ENCODE measurements at places on chromosomes 7 and 10.

GRCh38 chr7:4738711-4739527 is 36.5 kb upstream of the AP5Z1 start:
- DNase-seq = no peak

- DNase-seq = no peak
Measured at GRCh38 chr7:103031781-103032180, 42.8 kb downstream of the FBXL13 start.

- no peak for DNase-seq
Measured at GRCh38 chr10:100983868-100984671, 3.2 kb downstream of the MRPL43 start.

DNA sequence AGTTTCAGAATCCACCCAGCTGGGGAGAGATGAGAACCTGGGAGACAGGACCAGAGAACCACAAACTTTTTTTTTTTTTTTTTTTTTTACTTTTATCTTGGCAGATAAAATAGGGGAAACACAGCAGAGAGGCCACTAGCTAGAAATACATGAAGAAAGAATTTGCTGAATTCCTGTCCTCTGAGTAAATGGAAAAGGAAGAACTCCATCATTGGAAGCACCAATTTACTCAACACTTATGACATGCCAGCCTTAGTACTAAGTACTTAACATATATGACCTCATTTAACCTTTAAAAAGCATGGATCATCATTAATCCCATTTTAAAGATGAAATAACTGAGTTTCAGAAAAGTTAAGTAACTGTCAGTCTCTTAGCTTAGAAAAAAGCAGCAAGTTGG is 343.0 kb upstream of the NPSR1 start:
- no peak for DNase-seq

DNA sequence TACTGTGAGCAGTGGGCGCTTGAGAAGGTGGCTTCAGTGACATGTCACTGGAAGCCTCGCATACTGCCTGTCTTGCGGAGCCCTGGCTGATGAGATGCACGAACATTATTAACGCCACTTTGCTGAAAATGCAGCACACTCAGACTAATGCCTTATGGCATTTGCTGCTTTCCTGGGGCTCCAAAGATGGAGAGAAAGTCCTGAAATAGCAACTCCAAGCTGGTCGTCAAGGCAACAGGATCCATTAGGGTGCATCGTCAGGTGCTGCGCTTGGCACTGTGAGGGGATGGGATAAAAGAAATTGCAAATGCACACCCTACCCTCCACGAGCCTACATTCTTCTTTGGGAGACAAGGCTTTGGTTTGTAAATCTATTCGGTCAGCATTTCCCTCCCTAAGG is 592.5 kb downstream of the TYW1 start:
- DNase-seq = no peak

GRCh38 chr7:121019018-121019417 is 30.5 kb downstream of the CPED1 start:
- no peak for DNase-seq

DNA sequence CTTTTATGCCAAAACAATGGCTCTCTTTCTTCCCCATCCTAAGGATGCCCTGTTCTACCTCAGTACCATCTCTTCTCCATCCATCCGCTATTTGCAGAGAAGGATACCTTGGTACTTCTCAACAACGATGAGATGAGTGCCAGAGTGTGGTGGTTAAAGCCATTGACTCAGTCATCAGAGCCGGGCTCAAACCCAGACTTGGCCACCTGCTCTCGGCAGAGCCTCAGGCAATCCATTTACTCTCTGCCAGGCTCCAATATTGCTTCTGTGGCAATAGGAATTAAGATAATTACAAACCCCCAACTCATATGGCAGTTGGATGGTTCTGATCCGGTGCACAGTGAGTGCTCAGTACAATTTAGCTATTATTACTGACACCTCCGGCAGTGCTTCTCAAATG is 121.3 kb downstream of the PRLHR start:
- no peak for DNase-seq

GRCh38 chr10:126570621-126571602 is 99.6 kb downstream of the C10orf90 start:
- DNase-seq = no peak

DNA sequence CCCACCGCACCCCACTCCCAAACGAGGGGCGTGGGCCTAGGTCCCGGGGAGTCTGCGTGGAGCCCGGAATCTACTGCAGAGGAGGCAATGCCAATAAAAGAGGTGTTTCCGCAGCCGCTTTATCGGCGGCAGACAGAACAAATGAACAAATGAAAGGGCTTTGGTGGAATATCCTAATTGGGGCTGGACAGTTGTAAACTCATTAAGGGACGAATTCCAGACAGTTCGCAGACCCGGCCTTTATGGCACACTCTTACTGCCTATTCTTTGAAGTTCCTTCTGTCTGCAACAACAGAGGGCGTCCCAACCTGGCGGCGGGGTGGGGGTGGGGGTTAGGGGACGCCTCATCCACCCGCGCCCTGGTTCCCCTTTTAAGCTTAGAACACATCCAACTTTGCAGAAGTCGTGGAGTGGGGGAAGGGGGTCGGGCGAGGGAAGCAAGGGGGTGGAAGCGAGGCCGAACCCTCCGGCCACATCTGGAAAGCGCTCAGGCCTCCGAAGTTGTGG is 4.1 kb downstream of the HOXA9 start:
- no peak for DNase-seq

GRCh38 chr7:141094336-141095070 is 20.6 kb downstream of the TMEM178B start:
- no peak for DNase-seq

DNA sequence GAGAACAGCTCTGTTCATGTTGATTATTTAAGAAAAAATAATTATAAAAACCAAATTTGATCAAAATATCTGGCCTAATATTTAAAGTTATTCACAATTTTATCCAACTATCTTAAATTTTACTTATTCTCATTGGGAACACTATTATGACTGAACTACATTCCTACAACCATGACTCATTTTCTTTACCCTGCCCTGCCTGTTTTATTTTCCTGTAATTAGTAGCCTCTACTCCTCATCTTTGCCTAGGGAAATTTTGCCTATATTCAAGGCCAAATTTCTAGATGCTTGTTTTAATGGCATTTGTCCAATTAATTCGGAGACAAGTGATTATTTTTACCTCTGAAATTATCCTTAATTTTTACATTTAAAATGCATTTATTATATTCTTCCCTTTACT is 289.7 kb upstream of the TMEM229A start:
- no peak for DNase-seq

DNA sequence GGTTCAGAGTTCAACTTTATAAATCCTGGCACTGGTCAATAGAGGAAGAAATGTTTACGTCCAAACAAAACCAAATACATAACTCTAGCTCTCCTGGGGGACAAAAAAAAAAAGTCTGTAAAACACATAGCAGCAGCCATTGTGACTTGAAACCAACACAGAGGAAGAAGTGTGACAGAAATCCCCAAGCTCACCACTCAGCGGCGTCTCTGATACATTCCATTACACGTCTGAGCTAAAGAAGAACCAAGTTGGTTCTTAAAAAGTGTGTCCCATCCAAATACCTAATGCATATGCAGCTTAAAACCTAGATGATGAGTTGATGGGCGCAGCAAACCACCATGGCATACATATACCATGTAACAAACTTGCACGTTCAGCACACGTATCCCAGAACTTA is 58.3 kb upstream of the NANOS1 start:
- no peak for DNase-seq

DNA sequence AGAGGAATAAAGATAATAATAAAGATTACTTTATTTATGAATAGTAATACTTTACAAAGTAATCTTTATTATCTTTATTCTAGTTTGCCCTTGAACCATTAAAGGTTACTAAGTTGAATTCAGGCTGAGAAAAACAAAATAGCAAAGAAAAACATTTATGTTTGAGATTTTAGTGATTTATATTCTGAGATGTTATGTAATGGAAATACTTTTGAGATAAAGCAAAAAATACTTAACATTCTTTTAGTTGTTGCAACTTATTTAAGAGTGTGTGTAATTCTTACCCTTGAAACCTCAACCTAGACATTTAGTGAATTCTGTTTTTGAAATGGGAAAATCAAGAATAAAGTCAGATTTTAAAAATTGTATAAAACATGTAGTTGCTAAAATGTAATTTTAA is 40.0 kb downstream of the MINPP1 start:
- no peak for DNase-seq

GRCh38 chr7:101635484-101635883 is 6.4 kb upstream of the MYL10 start:
- no peak for DNase-seq

DNA sequence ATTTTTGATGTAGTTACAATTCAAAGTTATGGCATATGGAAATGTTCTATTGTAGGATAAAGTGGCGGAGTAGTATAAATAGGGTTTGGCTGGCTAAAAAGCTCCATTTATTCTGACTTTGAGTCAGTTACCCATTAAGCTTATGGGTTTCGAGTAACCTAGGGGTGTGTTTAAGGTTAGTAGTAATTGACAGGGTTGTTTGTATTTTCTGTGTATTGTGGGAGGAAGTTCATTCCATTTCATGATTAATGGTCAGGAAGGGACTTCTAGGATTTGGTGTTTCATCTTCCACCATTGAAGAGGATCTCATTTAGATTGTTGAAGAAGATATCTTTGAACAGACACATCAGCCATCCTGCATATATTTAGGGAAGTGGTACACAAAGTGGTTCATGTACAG is 75.0 kb downstream of the BICC1 start:
- no peak for DNase-seq

DNA sequence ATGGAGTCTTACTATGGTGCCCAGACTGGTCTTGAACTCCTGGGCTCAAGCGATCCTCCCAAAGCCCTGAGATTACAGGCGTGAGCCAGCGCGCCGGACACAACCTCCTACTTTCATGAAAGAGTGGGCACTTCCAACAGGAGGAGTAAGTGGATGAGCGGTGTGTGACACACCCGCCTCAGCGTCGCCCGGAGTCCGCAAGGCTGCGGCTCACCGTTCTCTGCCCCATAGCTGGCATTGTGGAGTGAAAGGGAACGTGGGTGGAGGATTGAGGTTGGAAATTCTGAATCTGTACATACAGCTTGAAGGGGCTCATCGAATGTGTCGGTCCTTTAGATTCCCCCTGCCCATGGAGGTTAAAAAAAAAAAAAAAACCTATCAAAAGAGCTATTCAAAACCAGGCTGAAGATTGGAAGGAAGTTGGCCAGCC is 524 bp upstream of the PRXL2A start:
- DNase-seq = peak; percentile 36

- DNase-seq = no peak
Measured at GRCh38 chr10:62050346-62050892, 148.9 kb downstream of the ARID5B start.

- DNase-seq = no peak
Measured at GRCh38 chr7:135074096-135074495, 73.8 kb upstream of the TMEM140 start.

DNA sequence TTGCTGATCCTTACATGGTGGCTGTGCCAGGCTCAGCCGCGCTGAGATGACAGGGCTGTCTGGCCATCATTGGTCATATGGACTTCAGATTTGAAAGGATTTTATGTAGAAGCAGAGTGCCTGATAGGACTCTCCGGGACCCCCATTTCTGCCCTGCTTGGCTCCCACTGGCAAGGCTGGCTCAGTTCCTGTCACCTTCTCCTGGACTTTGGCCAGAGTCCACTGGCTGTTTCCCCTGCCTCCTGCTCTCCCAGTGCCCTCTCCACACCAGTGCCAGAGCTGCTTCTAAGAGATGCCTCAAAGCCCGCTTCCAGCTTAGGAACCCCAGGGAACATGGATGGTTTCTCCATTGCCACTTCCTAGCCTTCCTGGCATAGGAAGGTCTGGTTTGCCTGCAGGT is 5.1 kb upstream of the SH2D4B start:
- DNase-seq = no peak

DNA sequence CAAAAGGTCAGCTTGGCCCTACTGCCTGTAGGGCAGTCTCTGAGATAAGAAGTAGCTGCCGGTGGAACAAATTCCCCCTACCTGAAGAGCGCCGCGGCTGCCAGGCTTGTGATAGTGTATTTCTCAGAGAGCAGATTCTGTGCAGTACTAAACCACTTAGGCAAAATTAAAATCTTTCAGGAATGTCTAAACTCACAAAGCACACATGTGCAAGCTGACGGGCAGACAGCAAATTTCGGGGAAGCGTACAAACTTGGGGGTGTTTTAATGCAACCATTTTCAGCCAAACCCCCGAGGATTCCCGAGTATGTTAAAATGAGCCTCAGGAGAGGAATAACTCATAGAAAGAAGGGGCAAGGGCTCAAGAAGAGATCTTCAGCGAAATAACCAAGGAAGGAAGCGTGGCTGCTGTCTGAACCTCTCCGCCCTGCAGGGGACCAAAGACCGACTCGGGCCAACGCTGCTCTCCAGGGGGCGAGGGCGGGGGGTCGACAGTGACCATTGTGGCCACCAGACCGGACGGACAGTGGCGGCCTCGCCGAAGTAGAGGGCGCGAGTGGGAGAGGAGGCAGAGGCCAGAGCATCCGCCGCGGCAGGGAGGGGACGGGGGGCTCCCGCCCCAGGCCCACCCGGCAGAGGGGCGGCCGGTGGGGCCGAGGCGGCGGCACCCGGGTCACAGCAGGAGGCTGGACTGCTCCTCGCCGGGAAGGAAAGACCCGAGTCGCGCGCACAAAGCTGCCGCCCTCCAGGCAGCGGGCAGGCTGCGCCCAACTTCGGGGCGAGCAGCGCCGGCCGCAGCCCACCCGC is 819 bp downstream of the HYCC1 start:
- peak; percentile 10 for DNase-seq

DNA sequence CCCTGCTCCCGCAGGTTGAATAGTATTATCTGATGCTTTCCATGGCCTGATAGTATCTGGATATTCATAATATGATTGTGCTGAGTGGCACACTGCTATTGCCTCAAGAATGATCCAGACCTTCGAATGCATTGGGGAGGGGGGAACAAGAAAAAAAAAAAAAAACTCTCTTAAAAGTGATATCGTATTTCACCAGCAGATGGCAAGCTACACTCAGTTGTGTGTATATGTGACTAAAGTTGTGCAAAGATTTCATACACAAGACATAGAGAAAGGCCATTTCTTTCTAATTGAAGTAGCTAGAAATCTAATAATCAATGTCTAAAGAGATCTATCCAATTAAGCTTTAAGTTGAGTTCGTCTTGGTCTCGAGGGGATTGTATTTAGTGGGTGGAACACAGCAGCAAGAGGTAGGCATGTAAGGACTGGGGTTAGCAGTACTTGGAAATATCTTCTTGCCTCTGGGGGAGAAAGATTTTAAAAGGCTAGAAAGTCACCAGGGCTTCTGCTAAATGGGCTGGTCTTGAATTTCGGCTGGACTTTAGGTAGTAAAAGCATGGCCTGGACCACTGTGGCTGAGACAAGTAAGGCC is 15.3 kb downstream of the SFRP4 start:
- no peak for DNase-seq

Data from stimulated activated CD4-positive, alpha-beta T cell treated with anti-CD3 and anti-CD28 coated beads, Interleukin-4, amount 100 ng/mL, for 1 hour (primary cell).